ENCODE measurements at places on chromosomes 7 and 10.

GRCh38 chr7:13179775-13180523, 492.5 kb downstream of the ARL4A start:
- H3K27ac ChIP-seq: no peak overlapping the region
- H3K27me3 ChIP-seq: peaks cover 4% of the 10 kb centered on the region
- no peak overlapping the region for H3K4me3 ChIP-seq
- H3K4me1 ChIP-seq: no peaks in the 10 kb centered on the region
- DNase-seq: no peak

DNA sequence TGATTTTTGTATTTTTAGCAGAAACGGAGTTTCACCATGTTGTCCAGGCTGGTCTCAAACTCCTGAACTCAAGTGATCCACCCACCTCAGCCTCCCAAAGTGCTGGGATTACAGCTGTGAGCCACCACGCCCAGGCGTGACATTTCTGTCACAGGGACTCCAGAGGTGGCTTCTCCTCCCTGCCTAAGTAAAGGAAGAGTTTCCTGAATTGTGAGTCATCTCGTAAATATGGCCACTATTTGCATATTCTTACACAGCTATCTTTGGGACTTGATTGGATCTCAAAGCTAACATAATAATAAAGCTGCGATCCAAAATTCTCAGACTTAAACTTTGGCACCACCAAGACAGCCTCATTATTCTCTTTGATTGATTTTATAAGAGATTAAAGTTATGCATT, 50.1 kb downstream of the ADARB2 start:
- no peak overlapping the region for H3K27ac ChIP-seq
- no peaks in the 10 kb centered on the region for H3K4me1 ChIP-seq
- no peaks in the 10 kb centered on the region for H3K36me3 ChIP-seq
- no peak for DNase-seq
- peaks cover 15% of the 10 kb centered on the region for H3K27me3 ChIP-seq

- H3K27ac ChIP-seq: no peak overlapping the region
- no peaks in the 10 kb centered on the region for H3K27me3 ChIP-seq
- peaks cover 9% of the 10 kb centered on the region for H3K4me1 ChIP-seq
- no peaks in the 10 kb centered on the region for H3K36me3 ChIP-seq
These were observed 31.0 kb upstream of the ADGRA1 start for GRCh38 chr10:133056651-133057178.

- no peaks in the 10 kb centered on the region for H3K4me1 ChIP-seq
- no peaks in the 10 kb centered on the region for H3K27me3 ChIP-seq
- no peak overlapping the region for H3K4me3 ChIP-seq
- DNase-seq: peak; percentile 16
- H3K27ac ChIP-seq: no peak overlapping the region
These were observed 208.6 kb upstream of the CCDC6 start for GRCh38 chr10:60114765-60115586.

GRCh38 chr7:19470031-19470430, 238.8 kb downstream of the POLR1F start:
- no peaks in the 10 kb centered on the region for H3K36me3 ChIP-seq
- H3K4me1 ChIP-seq: no peaks in the 10 kb centered on the region
- DNase-seq: no peak
- no peak overlapping the region for H3K4me3 ChIP-seq

DNA sequence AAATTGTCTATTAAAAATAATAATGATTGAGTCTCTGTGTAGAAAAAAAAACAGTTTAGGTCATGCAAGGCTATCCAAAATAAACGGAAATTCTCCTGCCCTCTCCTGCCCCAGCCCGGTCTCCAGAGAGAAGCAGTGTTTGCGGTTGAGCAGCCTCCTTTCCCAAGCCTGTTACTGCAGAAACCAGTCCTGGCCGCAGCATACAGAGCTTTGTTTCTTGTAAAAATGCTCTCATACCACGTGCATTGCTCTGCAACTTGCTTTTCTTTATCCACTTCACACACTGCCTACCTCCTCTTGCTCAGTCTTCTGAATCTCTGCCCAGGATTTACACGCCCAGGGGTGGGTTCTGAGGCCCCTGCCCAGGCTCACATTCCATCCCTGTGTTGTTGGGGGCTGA, 34.4 kb upstream of the CUL1 start:
- no peaks in the 10 kb centered on the region for H3K4me1 ChIP-seq
- H3K36me3 ChIP-seq: no peaks in the 10 kb centered on the region
- H3K27me3 ChIP-seq: no peaks in the 10 kb centered on the region
- no peak for DNase-seq
- H3K27ac ChIP-seq: no peak overlapping the region
- no peak overlapping the region for H3K4me3 ChIP-seq

DNA sequence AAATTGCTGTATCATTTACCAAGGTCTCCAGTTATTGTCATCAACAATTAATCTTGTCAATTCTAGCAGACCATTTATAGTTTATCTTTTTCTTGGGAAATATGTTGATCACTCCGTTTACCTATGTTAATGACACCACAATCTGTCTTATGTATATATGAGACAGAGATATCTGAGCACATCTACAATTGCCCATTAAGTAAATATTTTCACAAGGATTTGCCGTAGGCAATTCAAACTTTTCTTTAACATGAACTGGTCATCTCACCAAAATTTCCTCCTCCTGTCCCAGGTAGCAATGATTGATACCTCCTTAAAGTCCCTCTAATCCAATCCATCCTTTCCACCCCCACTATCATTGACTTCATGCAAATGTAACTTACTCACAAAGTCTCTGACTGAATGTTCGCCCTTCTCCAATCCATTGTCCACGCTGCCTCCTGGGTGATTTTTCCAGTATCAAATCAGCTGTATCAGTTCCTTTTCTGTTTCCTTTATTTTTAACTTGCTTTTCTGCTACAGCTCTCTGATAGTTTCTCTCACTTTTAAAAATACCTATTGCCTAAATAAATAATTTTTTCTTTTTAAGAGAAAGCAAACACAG, 138.3 kb downstream of the GNAT3 start:
- H3K36me3 ChIP-seq: no peaks in the 10 kb centered on the region
- H3K4me3 ChIP-seq: no peak overlapping the region
- H3K4me1 ChIP-seq: no peaks in the 10 kb centered on the region
- H3K27ac ChIP-seq: no peak overlapping the region
- no peaks in the 10 kb centered on the region for H3K27me3 ChIP-seq
- no peak for DNase-seq

GRCh38 chr7:132436121-132436520, 140.1 kb downstream of the PLXNA4 start:
- H3K4me1 ChIP-seq: peaks cover 87% of the 10 kb centered on the region
- no peak for DNase-seq
- H3K27me3 ChIP-seq: no peaks in the 10 kb centered on the region
- H3K4me3 ChIP-seq: no peak overlapping the region

- H3K4me1 ChIP-seq: peaks cover 25% of the 10 kb centered on the region
- H3K4me3 ChIP-seq: no peak overlapping the region
- peaks cover 29% of the 10 kb centered on the region for H3K36me3 ChIP-seq
These were observed 41.0 kb downstream of the ZEB1 start for GRCh38 chr10:31359979-31360378.

- peaks cover 9% of the 10 kb centered on the region for H3K4me1 ChIP-seq
- no peak overlapping the region for H3K27ac ChIP-seq
- H3K27me3 ChIP-seq: no peaks in the 10 kb centered on the region
- no peak overlapping the region for H3K4me3 ChIP-seq
These were observed 5.2 kb upstream of the KAZALD1 start for GRCh38 chr10:101056365-101057151.

GRCh38 chr10:12769323-12770044, 232.0 kb downstream of the CCDC3 start:
- H3K4me3 ChIP-seq: no peak overlapping the region
- H3K36me3 ChIP-seq: peaks cover 19% of the 10 kb centered on the region
- no peaks in the 10 kb centered on the region for H3K4me1 ChIP-seq
- DNase-seq: no peak

- H3K36me3 ChIP-seq: peaks cover 35% of the 10 kb centered on the region
- DNase-seq: no peak
- no peaks in the 10 kb centered on the region for H3K27me3 ChIP-seq
- peaks cover 88% of the 10 kb centered on the region for H3K4me1 ChIP-seq
- peak overlapping the region; percentile 43 for H3K4me3 ChIP-seq
These were observed 41.8 kb upstream of the FAM133B start for GRCh38 chr7:92631850-92632487.

DNA sequence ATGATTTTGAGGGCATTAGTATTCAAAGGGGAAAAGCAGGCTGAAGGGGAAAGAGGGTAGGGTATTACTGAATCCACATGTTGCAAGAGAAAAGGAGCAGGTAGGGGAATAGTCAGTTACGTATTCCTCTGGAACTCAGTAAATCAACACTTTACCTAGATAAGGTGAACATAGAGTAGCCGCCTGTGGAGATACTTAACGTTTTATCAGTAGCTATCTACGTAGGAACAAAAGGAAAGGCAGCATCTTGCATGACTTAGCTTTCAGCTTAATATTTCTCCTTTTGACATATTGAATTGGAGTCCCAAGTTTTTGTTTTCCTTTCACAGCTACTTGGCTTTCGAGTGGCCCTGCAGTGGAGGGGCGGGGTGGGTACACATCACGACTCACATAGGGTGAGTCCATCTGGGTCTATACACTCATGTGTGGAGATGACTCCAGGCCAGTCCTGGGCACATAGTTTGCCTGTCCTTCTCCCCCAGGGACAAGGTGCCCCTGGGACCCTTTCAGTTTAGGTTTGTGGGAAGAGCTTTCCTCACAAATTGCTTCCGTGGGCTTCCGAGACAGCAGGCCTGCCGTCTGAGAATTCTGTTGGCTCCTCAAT, 48.1 kb downstream of the CCNY start:
- no peak for DNase-seq
- H3K4me3 ChIP-seq: no peak overlapping the region
